ENCODE measurements at places on chromosomes 5 and 9. TPM values are rescaled to one million over a fixed set of nuclear protein-coding genes. Genes with fewer than 3 reads are reported as not detected.

GRCh38 chr5:158273035-158273434 lies 414.1 kb upstream of the CLINT1 start:
- no peak for DNase-seq

DNA sequence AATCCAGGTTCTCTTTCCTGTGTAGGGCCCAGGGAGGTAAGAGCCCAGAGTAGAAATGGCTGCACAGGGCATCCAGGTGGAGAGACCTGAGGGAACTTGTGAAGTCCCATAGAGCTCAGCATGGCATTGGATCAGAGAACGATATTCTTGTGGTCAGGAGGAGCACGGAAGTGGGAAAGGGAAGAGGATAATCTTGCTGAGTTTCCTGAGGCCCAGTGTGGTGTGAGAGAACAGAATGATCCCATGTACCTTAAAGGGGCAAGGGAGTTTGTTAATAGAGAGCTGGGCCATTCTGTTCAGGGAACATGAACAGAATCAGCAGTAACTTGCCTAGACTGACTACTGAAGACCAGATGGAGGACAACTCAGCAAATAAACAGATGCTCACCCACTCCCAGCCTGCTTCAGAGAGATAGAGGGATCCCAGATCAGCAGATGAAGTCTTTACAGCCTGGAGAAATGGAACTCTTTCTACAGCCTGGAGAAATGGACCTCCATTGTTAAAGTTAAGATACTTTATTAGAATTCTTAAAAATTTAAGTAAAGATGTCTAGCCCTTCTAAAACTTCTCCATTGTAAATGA lies 119.7 kb upstream of the ELL2 start:
- DNase-seq, result no peak

DNA sequence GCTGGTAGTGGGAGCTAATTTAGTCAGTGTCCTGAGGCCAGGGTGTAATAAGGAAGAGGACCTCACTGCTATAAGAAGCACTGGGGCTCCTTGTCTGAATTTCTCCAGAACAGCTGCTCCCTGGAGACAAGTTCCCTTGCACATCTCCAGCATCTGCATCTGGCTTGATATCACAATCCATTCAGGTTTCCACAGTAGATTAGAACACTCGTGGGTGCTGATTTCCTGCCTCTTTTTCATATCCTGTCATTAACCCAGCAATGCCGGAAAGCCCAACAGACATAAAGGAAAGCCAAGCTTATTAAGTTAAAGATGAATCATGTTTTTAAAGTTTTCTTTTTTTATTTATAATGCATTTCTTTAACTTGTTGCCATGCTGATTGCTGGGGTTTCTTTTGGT lies 232.3 kb upstream of the WWC1 start:
- DNase-seq, result no peak

GRCh38 chr9:69420611-69421270 lies 95.7 kb downstream of the ENTREP1 start:
- DNase-seq, result no peak

- DNase-seq, result no peak
Measured at GRCh38 chr5:81146031-81146430, 87.1 kb upstream of the CKMT2 start.

Gene DEPDC1B
- total RNA-seq, result 0.27 TPM

Gene HRCT1
- total RNA-seq, result 7.4 TPM

Gene ADGRD2
- total RNA-seq, result not detected

Data from Right ventricle myocardium superior (tissue), 1 donor.